ENCODE measurements at places on chromosomes 1 and 21.

DNA sequence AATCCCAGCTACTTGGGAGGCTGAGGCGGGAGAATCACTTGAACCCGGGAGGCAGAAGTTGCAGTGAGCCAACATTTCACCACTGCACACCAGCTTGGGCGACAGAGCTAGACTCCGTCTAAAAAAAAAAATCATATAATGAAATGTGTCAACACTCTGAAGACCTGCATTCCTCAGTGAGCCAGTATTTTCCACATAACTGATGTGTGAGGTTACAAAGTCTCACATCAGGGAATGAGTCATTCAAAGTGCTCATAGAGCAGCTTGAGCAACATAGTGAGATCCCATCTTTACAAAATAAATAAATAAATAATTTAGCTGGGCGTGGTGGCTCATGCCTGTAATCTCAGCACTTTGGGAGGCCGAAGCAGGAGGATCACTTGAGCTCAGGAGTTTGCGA lies 65.5 kb downstream of the CASZ1 start:
- DNase-seq: peak; percentile 27

- DNase-seq: no peak
Measured at GRCh38 chr1:189185097-189185496, 1292.6 kb downstream of the BRINP3 start.

GRCh38 chr21:8992731-8993174 lies 1528.6 kb upstream of the TPTE start:
- peak; percentile 92 for DNase-seq

DNA sequence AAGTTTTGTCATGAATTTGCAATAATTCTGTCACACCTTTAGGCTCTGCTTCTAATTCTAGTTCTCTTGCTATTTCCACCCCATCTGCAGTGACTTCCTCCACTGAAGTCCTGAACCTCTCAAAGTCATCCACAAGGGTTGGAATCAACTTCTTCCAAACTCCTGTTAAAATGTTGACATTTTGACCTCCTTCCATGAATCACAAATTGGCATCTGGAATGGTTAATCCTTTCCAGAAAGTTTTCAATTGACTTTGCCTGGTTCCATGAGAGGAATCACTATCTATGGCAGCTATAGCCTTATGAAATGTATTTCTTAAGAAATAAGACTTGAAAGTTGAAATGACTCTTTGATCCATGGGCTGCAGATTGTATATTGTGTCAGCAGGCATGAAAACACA lies 19.7 kb upstream of the SFT2D2 start:
- DNase-seq: no peak

- DNase-seq: no peak
Measured at GRCh38 chr1:2601721-2602303, 15.2 kb downstream of the PRXL2B start.

DNA sequence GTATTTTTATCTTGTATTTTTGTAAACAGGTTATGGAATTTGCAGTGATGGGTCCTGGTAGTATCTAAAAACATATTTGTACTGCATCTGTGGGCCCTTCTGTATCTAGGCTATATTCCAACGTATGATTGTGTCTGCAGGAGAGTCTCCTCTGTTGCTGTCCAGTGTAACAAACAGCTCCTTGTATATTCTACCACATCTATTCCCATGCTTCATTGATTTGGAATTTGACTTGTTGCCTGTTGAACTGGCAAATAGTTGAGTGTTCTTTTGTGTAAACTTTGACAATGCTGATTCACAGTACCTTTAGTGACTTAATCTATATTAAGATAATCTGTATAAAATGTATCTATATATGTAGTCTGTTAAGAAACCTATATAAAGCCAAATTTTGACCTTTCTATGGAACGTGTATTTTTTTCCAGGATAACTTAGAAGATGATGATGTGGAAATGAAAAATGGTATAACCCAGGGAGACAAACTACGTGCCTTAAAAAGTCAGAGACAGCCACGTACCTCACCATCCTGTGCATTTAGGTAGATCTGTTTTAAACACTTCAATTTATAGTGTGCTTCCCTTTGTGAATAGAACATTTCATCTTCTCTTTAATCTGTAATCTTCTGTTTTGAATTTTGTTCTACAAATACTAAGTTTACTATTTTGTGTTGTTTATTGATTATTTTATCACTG lies 43.4 kb upstream of the GPR88 start:
- DNase-seq: no peak

- no peak for DNase-seq
Measured at GRCh38 chr1:36238433-36238832, 14.2 kb downstream of the THRAP3 start.

- DNase-seq: no peak
Measured at GRCh38 chr1:26317612-26318337, at the start of gene CD52. CD52 (plus strand) TSS chr1:26317958; CDS start chr1:26318018, 60 bp downstream.

DNA sequence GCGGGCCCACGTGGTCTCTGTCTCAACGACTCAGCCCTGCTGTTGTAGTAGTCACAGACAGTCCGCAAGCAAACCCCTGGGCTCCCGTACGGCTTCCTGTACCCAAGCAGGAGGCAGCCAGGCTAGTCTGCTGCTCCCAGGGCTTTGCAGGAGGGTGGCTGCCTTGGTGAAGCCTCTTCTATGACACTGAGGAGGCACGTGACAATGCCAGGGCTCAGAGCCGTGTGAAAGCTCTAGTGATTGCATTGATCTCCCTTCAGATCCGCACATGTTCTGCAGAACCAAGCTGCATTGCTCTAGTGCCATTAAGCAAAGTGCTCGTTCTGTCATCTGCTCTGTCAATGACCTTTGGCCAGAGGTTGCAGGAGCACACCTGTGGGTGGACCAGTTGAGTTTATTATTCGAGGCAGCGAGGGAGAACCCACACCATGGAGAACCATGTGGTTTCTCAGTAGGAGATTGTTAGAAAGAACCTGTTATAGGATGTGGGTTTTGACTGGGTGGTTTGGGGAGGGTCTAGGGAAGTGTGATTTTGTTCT lies 18.0 kb downstream of the UMODL1 start:
- no peak for DNase-seq

GRCh38 chr1:224517171-224517570 lies 82.6 kb upstream of the WDR26 start:
- no peak for DNase-seq

DNA sequence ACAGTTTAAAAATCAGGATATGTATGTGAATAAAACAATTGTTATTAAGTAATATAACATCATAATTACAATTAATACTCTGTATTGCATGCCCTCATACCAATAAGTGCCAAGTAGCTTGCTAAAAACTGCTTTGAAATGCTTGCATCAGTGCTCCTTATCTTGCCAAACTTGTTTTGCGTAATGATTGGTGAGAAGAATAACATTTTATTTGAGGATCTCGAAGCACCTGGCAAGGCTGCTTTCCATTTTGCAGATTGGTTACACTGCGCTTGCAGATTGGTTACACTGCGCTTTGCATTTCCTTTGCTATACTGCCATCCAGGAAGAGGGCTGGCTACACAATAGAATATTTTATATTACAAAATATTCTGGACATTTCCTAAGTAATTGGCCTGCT lies 1.7 kb upstream of the PBX1 start:
- no peak for DNase-seq

DNA sequence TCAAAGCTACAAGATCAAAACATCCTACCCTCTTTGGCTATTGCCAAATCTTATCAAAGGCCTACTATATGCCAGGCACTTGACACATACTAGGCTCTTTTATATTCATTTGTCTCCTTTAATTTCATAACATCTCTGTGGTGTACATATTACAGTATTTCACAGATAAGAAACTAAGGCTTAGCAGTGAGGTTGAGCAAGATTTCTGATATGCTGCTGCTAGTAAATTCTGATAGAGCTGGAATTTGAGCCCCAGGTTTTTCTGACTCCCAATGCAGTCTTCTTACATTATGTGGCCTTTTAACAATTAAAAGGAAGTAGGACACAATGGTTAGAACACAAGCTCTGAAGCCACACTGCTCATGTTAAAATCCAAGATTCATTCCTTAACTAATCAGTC lies 16.8 kb downstream of the CCDC185 start:
- DNase-seq: no peak

DNA sequence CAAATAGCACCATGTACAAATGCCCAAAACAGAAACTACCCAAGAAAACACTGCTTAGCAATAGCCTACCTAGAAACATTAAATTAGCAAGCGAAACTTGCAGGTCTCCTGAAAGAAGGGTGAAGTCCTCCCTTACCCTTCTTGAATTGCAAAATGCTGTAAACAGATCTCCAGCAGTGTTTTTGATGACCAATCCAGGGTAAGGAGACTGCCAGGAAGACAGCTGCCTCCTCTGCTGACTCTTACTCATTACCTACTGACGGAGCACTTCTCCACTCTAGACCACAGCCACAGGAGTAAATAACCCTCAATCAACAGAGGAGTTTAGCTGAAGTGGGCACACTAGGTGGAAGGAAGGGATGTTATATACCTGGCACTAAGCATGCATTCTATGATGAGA lies 32.2 kb upstream of the GADD45A start:
- DNase-seq: no peak

GRCh38 chr1:17451731-17452130 lies 12.3 kb upstream of the RCC2 start:
- no peak for DNase-seq

DNA sequence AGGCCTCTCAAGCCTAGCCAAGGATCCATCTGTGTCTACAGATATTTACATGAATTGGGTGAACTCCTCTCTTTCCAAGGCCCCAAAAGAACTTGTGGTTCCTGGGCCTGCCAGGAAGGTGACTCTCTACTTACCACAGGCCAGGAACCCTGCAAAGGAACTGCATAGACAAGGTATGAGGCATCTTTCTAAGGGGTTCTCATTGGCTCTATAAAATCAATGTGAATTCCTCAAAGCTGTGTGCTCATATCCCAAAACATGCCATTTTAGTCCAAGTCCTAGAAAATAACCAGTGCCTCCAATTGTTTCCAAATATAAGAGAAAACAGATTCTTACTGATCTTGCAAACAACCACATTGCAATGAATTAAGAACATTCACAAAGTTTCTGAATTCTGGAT lies 39.9 kb upstream of the RGL1 start:
- DNase-seq: no peak

- DNase-seq: peak; percentile 49
Measured at GRCh38 chr1:1122981-1123480, 7.1 kb upstream of the C1orf159 start.

GRCh38 chr1:28370239-28371009 lies 884 bp downstream of the PHACTR4 start:
- DNase-seq: peak; percentile 20

DNA sequence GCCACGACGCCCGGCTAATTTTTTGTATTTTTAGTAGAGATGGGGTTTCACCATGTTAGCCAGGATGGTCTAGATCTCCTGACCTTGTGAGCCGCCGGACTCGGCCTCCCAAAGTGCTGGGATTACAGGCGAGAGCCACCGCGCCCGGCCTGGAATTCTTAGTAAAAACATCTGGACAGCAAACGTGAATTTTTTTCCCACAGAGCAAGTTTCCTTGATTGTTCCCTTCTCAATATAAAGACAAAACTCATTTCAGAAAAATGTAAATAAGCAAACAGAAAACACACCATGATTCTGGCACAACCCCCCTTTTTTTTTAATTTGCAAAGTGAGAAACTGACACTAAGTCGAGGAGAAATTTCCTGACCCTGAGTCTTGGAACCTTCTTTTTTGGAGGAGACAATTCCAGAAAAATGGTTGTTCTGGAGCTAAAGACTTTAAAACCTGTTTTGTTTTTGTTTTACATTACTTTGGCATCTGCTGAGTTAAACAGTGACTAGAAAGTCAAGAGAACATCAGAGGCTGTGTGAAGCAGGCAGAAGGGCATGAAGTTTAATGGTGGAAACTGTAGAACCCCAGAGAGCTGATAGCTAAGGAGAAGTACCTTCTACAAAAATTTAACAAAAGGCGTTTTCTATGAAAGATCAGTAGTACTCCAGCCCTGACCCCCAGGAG lies 10.3 kb upstream of the HMGCS2 start:
- no peak for DNase-seq

- no peak for DNase-seq
Measured at GRCh38 chr1:110607536-110608230, 1.5 kb upstream of the KCNA2 start.

DNA sequence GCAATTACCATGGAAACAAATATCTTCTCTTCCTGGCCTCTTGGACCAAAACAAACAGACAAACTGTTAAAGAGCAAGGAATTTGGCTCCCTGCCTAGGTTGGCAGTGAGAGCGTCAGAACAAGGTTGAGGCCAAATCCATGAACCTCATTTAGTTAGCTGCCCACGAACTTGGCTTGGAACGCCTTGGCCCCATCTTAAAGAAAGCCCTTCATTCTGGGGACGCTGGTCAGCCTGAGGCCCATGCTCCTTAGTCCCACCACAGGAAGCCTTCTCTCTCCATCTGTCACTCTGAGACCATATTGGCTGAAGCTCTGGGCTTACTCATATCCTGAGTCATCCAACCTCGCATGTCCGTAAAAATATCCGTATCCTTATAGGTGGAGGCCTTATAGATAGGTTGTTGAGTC lies 62.4 kb upstream of the DIRAS3 start:
- DNase-seq: no peak

DNA sequence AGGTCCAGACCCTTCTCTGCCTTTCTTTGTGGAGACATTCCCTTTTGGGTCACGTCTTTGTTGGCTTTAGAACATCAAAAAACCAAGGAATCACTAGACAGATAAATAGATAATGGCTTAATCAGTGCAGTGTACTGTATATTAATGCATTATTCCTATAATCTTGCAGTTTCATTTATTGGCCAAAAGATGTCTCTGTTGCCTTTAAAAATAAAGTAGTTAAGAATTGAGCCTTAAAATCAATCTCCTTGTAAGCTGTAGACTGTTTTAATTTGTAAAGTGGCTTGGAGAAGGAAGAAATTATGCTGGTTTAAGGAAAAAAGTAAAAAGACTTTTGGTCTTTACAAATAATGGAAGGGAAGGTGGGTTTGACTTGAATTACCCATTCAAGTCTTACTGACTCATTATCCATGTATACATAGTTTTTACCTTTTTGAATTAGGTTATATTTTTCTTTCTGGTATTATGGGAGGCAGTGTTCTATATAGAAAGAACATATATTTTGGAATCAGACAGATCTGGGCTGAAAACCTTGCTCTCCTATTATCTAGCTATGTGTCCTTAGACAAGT lies 84.6 kb downstream of the VPS13D start:
- no peak for DNase-seq

DNA sequence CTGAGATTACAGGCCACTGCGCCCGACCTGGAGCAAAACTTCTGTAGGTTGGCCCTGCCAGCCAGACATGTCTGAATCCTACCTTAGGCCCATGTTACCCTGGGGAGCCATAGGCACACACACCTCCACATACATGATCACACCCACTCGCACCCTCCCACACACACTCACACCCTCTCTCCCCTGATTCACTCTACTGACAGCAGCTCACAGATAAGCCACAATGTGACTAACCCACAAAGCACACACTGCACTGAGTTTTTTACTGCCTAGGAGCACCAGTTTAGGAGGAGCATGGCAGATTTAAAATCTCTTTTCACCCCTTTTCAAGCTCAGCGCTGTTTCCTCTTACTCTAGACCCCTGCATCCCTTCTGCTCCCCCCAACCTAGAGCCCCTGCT lies 41.7 kb downstream of the SLC30A1 start:
- no peak for DNase-seq

DNA sequence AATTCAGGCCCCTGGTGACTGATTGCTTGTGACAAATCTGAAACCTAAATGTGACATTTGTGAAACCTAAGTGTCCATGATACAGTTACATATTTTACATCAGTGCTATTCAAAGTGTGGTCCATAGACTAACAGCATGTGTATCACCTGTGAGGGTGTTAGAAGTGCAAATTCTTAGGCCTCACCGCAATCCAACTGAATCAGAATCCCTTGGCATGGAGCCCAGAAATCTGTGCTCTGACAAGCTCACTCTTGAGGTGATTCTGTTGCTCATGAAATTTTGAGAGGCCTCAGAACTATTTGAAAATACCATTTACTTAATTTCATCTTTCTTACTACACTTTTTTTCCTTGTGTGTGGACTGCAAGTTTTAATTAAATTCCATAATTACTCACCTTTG lies 587.9 kb downstream of the ADGRL2 start:
- DNase-seq: peak; percentile 2
